Caudate nucleus (tissue), 63 donors: ENCODE measurements at places on chromosomes 3 and 15.

- no peak for DNase-seq
Measured at GRCh38 chr3:102400142-102400541, 34.7 kb upstream of the ZPLD1 start.

DNA sequence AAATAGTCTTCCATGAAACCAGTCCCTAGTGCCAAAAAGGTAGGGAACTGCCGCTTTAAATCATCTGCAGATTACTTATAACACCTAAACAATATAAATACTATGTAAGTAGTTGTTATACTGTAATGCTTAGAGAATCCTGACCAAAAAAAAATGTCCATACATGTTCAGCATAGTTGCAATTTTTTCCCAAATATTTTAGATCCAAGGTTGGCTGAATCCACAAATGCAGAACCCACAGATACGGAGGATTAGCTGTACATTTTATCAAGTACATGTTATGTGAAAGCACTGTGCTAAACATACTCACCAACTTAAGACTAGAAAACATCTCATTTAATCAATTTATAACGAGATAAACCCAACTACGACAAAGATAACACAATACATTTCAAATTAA, 9.3 kb downstream of the MSL2 start:
- DNase-seq, result no peak

DNA sequence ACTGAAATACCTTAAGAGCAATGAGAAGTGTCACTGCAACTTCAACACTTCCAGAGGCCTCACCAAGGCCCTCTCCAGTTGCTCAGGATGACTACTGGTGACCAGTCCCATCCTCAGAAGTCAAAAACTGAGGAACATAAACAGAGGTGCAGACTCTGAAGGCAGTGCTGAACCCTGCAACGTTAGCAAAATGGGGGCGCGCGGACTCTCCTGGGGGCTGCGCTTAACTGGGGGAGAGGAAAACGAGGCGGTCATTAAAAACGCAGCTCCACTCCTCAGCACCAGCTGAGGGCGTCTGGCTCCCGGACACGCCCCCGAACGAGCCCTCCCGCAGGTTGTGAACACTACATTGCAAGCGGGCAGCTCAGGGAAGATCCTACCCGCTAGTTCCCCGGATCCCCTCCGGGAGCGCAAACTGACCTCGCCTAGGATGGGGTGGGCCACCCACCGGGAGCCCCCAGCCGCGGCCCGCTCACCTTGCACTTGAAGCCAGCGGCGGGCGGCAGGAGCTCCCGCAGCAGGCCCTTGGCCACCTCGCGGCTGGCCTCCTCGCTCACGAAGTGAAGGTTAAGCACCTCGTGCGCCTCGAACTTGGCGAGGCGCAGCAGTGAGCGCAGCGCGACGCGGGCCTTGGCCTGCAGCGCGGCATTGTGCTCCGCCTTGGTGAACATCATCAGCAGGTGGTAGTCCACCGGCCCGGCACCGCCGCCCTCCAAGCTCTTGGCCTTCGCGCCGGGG, 711 bp downstream of the XXYLT1 start:
- no peak for DNase-seq

DNA sequence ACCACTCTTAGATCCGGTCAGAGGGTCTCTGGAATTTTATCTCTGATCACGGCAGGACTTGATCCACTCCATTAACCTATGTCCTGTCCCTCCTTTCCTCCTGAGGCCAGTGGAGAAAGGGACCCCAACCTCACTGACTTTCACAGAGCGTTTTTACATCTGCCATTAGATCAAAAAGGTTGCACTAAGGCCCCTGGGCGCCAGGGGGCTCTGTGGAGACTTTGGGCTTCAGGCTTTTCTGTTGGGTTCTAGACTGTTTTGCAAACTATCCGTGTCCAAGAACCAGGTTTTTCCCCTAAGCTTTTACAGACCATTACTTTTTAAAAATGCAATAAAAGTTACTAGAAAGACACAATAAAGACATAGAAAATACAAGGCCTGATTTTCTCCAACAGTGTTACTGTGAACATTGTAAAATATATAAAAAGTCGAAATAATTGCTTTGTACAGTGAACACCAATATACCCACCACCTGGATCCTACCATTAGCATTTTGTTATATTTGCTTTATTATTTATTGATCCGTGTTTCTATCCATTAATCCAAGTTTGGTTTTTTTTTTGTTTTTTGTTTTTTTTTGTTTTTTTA, 159.7 kb downstream of the POLR2M start:
- no peak for DNase-seq

GRCh38 chr3:172848910-172849309, 98.4 kb downstream of the ECT2 start:
- no peak for DNase-seq
